ENCODE measurements at places on chromosomes 11 and 22.

DNA sequence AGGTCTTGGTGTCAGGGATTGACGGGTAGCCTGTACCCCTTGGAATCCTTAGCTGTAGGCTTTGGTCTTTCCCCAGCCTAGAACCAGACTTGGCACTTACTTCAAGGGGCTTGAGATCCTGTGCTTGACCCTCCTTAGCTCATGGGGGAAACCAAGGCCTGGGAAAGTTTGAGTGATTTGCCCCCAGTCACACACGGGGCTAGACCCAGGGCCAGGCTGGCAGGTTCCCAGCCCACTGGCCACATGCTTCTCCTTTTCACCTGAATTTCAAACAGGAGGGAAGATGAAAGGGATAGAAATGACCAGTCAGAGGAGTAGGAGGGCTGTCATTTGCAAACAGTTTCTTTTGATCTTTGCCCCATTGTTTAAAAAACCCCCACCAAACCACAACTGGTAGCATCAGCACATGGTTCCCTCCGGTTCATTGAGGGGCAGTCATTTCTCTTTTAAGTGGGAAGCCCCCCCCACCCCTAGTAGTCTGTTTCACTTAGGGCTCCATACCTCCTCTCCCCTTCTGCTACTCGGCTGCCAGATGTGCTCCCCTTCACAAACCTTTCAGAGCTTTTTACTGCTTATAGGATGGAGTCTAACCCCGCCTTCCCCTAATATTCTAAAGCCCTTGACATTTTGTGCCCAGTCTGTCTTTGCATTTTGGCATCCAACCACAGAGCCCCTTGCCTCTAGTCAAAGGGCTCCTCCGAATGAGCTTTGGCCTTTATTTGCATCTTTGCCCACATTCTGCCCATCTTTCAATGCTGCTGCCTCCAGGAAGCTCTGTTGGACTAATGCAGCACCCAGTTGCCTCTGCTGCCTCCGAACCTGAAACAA, 37.6 kb downstream of the ZNRF3 start:
- no peak for DNase-seq

GRCh38 chr11:126834149-126834548, 166.4 kb downstream of the KIRREL3 start:
- peak; percentile 88 for DNase-seq

GRCh38 chr11:102560555-102561011, 30.0 kb upstream of the MMP7 start:
- peak; percentile 32 for DNase-seq

DNA sequence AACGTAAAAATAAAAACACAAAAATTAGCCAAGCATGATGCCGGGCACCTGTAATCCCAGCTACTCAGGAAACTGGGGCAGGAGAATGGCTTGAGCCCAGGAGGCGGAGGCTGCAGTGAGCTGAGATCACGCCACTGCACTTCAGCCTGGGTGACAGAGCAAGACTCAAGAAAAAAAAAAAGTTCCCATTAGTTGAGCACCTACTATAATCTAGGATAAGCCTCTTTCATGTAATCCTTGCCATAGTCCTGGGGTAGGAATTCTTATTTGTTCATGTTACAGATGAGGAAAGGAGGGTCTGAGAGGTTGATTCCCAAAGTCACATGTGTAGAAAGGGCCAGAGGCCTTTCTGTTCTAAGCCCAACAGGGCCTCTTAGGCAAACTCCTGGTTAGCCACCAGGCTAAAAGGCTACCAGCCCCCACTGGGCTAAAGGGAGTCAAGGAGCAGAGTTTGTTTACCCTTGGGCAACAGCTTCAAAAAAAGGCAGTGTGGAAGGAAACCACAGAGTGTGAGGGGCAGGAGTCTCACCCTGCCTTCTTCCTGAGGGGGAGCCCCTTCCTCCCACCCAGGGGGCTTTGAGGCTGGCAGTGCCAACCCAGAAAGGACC, 21.6 kb upstream of the CSNK1E start:
- DNase-seq = no peak

DNA sequence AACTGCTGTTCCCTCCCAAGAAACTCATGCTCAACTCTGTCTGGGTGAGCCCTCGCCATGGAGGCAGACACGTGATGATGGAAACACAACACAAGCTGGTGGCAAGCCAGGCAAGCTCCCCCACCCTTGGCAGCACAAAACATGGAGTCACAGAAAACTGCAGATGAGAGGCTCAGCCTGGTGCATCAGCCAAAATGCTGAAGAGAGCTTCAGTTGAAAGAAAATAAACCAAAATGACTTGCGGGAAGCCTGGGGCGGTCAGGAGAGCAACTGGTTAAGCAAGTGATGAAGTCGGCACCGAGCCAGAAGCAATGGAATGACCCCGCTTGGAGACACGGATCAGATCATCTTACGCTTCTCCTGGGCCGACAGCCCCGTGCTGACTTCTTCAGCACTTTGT, 68.3 kb downstream of the C11orf58 start:
- no peak for DNase-seq

DNA sequence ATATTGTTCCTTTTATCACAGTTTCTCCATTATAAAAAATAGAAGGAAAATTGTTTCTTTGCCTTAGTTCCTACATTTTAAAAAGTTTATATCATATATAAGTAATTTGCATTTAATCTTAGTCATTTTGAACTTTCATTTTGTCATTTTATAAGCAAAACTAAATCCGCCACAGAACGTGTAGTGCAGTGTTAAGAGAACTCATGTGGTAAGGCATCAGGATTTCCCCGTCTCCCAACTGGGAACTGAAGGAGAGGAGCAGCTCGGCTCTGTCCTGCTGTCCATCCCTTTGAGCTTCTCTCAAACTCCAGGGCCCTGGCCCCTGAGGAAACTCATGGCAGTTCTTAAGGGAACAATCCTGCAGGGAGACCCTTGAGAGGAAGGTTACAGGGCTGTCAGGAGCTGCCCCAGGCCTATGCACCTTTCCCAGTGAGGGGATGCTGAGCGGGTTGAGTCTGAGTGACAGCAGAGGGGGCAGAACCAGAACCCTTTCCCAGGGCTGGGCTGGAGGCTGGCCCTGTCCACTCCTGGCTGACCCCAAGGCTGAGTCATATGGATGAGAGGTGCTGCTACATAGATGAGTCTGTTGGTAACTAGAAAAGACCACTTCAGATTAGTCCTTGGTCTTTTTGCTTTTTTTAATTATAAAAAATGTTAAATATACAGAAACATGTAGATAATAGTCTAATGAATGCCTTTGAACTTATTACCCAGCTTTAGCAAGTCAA, 333.1 kb downstream of the TBC1D22A start:
- DNase-seq = no peak

GRCh38 chr11:120710354-120711131, 199.0 kb downstream of the GRIK4 start:
- DNase-seq = peak; percentile 63

Data from GM04504 (cell line).